PC-9 (cell line): ENCODE measurements at places on chromosomes 3 and 15. TPM values are rescaled to one million over a fixed set of nuclear protein-coding genes. Genes with fewer than 3 reads are reported as not detected.

The RBMS3 gene
- 3.5 and 3.9 TPM in 2 replicates for total RNA-seq

The BCL2A1 gene
- total RNA-seq, result not detected in 2 replicates

The RARRES1 gene
- total RNA-seq, result 9.3 and 20.5 TPM in 2 replicates

The PDZRN3 gene
- not detected in 2 replicates for total RNA-seq

The AP3S2 gene
- total RNA-seq, result 49.3 and 57.6 TPM in 2 replicates

The MINDY2 gene
- 18.4 and 22.8 TPM in 2 replicates for total RNA-seq

The IL17RD gene
- total RNA-seq, result 7.9 and 8.3 TPM in 2 replicates

The GPR149 gene
- not detected in 2 replicates for total RNA-seq

GRCh38 chr15:35876762-35877161 lies 330.8 kb upstream of the DPH6 start:
- DNase-seq, result no peak
- peaks cover 9% of the 10 kb centered on the region; the same call in 1 of the 2 replicates for H3K4me1 ChIP-seq
- H3K27me3 ChIP-seq, result no peaks in the 10 kb centered on the region
- H3K27ac ChIP-seq, result no peak overlapping the region
- no peak overlapping the region for H3K4me3 ChIP-seq

DNA sequence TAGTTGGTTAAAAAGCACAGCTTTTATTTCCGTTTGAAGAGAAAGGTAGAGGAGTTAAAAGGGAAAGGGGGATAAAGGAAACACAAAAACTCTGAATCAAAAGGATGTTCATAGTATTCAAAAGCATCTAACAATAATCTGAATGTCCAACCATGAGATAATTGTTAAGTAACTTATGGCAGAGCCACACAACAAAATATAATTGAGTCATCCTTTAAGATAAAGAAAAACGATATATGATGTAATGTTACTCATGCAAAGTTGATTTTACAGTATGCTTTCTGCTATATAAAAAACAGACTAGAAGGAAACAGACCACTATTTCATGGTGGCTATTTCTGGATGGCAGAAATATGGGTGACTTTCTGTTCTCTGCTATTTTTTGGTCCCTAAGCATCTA lies 3.9 kb downstream of the XPC start:
- H3K4me1 ChIP-seq, result peaks cover 25% of the 10 kb centered on the region
- H3K27ac ChIP-seq, result no peak overlapping the region
- peaks cover 26% of the 10 kb centered on the region for H3K36me3 ChIP-seq
- no peak overlapping the region for H3K4me3 ChIP-seq
- no peak for DNase-seq

GRCh38 chr3:54176106-54176505 lies 53.8 kb downstream of the CACNA2D3 start:
- no peaks in the 10 kb centered on the region for H3K4me1 ChIP-seq
- no peaks in the 10 kb centered on the region for H3K36me3 ChIP-seq
- H3K27me3 ChIP-seq, result peaks cover 8% of the 10 kb centered on the region; the same call in 1 of the 2 replicates
- no peak overlapping the region for H3K27ac ChIP-seq
- DNase-seq, result no peak

- H3K27me3 ChIP-seq, result no peaks in the 10 kb centered on the region
- H3K36me3 ChIP-seq, result no peaks in the 10 kb centered on the region
- H3K4me1 ChIP-seq, result no peaks in the 10 kb centered on the region
- no peak for DNase-seq
Measured at GRCh38 chr3:76495216-76495615, 544.7 kb upstream of the ROBO2 start.

DNA sequence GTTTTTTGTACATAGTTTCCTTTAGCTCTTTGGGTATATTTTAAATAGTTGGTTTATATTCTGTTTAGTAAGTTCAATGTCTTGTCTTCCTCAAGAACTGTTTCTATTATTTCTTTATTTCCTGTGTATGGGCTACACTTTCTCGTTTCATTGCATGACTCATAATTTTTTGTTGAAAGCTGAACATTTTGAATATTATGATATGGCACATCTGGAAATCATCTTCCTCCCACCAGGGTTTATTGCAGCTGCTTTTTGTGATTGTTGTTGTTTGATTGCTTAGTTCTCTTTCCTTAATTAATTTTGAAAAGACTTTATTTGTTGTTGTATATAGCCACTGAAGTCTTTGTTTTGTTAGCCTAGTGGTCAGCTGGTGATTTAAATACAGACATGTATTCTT lies 43.8 kb downstream of the LSM3 start:
- no peak for DNase-seq
- H3K27ac ChIP-seq, result peak overlapping the region; percentile 86
- H3K4me3 ChIP-seq, result no peak overlapping the region
- H3K36me3 ChIP-seq, result no peaks in the 10 kb centered on the region

GRCh38 chr15:27401471-27401870 lies 430.5 kb downstream of the GABRG3 start:
- 0 out of 2 replicates have a peak, but pooled peaks cover 4% of the 10 kb centered on the region for H3K27me3 ChIP-seq
- no peak for DNase-seq
- no peak overlapping the region for H3K4me3 ChIP-seq
- no peaks in the 10 kb centered on the region for H3K4me1 ChIP-seq
- H3K27ac ChIP-seq, result no peak overlapping the region

DNA sequence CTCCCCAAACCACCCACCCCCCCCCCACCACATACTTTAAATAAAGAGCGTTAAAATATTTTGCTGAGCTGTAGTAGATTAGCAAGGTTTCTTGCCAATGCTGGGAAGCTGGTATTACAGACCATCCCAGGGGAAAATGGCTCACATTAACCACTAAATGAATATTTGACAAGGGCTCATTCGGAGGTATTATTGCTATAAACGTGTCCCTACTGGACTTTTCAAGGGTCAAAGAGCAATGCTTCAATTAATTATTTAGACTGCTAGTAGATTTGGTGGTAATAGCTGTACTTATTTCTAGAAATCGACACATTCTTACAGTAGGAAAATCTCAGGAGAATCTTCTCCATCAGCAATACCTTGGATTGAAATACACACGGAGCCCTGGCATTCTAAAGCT lies 5.2 kb downstream of the SOX2 start:
- H3K4me3 ChIP-seq, result no peak overlapping the region
- peaks cover 26% of the 10 kb centered on the region for H3K27me3 ChIP-seq
- peaks cover 8% of the 10 kb centered on the region; the same call in 1 of the 2 replicates for H3K4me1 ChIP-seq
- no peak overlapping the region for H3K27ac ChIP-seq
- H3K36me3 ChIP-seq, result no peaks in the 10 kb centered on the region
- DNase-seq, result no peak

- no peak overlapping the region for H3K27ac ChIP-seq
- no peak for DNase-seq
- H3K4me1 ChIP-seq, result no peaks in the 10 kb centered on the region
- no peaks in the 10 kb centered on the region for H3K36me3 ChIP-seq
- no peak overlapping the region for H3K4me3 ChIP-seq
- no peaks in the 10 kb centered on the region for H3K27me3 ChIP-seq
Measured at GRCh38 chr3:116842254-116842957, 132.8 kb downstream of the TUSC7 start.

DNA sequence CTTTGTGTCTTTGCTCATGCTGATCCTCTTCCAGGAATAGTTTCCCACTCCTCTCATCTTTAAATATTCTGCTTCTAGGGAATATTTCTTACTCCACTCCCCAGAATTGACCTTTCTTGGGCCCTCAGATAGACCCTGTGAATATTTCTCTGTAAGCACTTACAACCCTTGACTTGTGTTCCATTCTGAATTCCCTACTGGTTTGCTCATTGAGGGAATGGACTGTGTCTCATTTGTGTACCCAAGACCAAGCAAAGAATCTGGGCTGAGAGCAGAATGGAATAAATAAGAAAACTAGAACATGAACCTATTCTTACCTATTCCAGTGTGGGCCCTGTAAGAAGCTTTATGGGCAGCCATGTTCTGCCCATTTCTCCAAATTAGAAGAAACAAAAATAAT lies 72.7 kb upstream of the TSPAN3 start:
- peak overlapping the region; percentile 61 for H3K27ac ChIP-seq
- H3K36me3 ChIP-seq, result no peaks in the 10 kb centered on the region

- no peak for DNase-seq
- H3K4me3 ChIP-seq, result no peak overlapping the region
- H3K27me3 ChIP-seq, result peaks cover 12% of the 10 kb centered on the region; the same call in 1 of the 2 replicates
Measured at GRCh38 chr3:58591517-58592510, 14.6 kb upstream of the FAM107A start.

GRCh38 chr15:29773816-29774215 lies 48.5 kb downstream of the TJP1 start:
- no peaks in the 10 kb centered on the region for H3K27me3 ChIP-seq
- no peak for DNase-seq
- H3K4me1 ChIP-seq, result 0 out of 2 replicates have a peak, but pooled peaks cover 5% of the 10 kb centered on the region
- peaks cover 4% of the 10 kb centered on the region; the same call in 1 of the 2 replicates for H3K36me3 ChIP-seq

DNA sequence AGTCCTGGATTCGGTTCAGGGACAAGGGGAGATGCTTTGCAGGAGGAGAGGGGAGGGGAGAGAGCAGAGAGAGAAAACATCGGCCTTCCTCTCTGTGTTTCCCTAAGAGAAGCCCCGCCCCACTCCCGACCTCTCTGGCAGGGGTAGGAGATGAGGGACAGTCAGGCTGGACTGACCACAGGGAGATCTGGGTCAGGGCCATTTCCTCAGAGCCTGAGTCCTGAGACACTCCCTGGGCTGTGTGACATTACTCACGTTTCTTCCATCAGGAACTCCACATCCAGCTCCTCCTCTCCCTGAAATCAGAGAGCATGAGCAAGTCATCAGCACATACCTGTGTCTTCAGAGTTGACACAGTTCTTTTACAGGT lies 9.1 kb downstream of the PLA2G4D start:
- H3K4me1 ChIP-seq, result peaks cover 29% of the 10 kb centered on the region
- peak overlapping the region; percentile 93 for H3K27ac ChIP-seq
- peak overlapping the region; percentile 50; the same call in 1 of the 2 replicates for H3K4me3 ChIP-seq
- DNase-seq, result peak; percentile 74
- no peaks in the 10 kb centered on the region for H3K36me3 ChIP-seq

DNA sequence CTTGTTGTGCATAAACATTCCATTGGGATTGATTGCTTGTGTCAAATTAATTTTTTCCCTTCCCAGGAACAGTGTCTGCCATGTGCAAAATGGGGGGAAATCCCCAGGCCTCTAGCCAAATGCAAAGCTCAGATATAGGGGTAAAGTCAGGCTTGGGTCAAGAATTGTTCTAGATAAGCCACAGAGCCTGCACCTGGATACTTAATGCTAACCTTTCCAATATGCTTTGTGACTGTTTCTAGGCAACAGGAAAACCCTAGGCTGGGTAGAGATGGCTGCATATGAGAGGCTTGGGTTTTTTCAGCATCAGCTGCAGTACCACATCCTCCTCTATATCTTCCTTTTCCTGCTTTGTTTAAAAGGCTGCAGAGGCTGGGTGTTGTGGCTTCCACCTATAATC lies 61.9 kb upstream of the ROPN1 start:
- DNase-seq, result no peak
- H3K36me3 ChIP-seq, result no peaks in the 10 kb centered on the region
- no peaks in the 10 kb centered on the region for H3K4me1 ChIP-seq
- peaks cover 73% of the 10 kb centered on the region for H3K27me3 ChIP-seq
- H3K4me3 ChIP-seq, result no peak overlapping the region

GRCh38 chr3:188097791-188098190 lies 56.2 kb upstream of the LPP start:
- H3K27me3 ChIP-seq, result no peaks in the 10 kb centered on the region
- H3K4me3 ChIP-seq, result no peak overlapping the region
- DNase-seq, result no peak

GRCh38 chr3:168815946-168816345 lies 720.2 kb upstream of the GOLIM4 start:
- H3K36me3 ChIP-seq, result no peaks in the 10 kb centered on the region
- H3K27me3 ChIP-seq, result no peaks in the 10 kb centered on the region
- H3K4me1 ChIP-seq, result no peaks in the 10 kb centered on the region
- no peak for DNase-seq

- H3K4me1 ChIP-seq, result peaks cover 9% of the 10 kb centered on the region
- no peak for DNase-seq
- no peak overlapping the region for H3K4me3 ChIP-seq
Measured at GRCh38 chr3:161332792-161333191, 38.5 kb downstream of the SPTSSB start.

GRCh38 chr3:179113903-179114302 lies 34.3 kb upstream of the PIK3CA start:
- H3K27ac ChIP-seq, result no peak overlapping the region
- H3K27me3 ChIP-seq, result no peaks in the 10 kb centered on the region
- H3K36me3 ChIP-seq, result no peaks in the 10 kb centered on the region
- H3K4me3 ChIP-seq, result no peak overlapping the region

DNA sequence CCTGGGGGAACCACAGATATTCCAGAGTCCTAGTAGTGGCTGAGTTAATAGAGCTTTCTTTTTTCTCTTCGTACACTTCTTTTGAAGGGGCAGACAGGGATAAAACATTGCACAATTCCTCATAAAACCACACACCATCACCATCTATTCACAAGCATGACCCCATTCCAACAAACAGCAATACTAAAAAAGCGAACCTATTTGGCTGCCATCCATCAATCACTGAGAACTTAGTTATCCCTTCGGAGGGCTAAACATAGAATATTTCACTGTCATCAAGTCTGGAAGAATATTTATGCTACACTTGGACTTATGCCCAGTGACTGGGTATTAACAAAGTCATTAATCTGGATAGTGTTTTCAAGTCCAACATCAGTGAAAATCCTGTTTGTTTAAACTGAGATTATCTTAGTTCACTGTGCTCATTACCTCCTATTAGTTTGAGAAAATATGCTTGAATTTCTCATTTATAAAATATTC lies 80.3 kb upstream of the PRTG start:
- no peaks in the 10 kb centered on the region for H3K4me1 ChIP-seq
- no peaks in the 10 kb centered on the region for H3K27me3 ChIP-seq
- no peak overlapping the region for H3K4me3 ChIP-seq
- no peaks in the 10 kb centered on the region for H3K36me3 ChIP-seq
- DNase-seq, result no peak
- no peak overlapping the region for H3K27ac ChIP-seq

GRCh38 chr3:24060055-24060454 lies 115.0 kb downstream of the NR1D2 start:
- peaks cover 8% of the 10 kb centered on the region; the same call in 1 of the 2 replicates for H3K4me1 ChIP-seq
- H3K27ac ChIP-seq, result no peak overlapping the region
- DNase-seq, result peak; percentile 58

DNA sequence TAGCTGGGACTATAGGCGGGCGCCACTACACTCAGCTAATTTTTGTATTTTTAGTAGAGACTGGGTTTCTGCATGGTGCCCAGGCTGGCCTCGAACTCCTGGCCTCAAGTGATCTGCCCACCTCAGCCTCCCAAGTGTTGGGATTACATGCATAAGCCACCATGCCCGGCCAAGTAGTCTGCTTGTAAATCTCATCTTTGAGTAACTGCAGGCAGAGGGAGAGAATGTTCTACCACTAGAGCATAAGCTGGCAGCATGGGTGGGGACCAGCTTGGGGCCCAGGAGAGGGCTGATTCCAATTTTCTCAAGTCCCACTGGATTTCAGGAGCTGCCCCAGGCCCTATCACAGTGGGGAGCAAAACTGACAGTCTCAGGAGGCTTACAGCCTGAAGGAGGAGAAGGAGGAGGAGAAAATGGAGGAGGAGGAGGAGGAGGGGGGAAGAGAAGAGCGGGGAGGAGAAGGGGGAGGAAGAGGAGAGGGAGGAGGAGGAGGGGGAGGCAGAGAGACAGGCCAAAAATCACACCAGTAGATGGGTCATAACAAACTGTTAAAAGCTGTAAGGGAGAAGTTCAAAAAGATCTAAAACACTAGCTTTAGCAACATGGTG lies 229.1 kb upstream of the IGF1R start:
- H3K27me3 ChIP-seq, result peaks cover 84% of the 10 kb centered on the region
- no peak for DNase-seq
- no peaks in the 10 kb centered on the region for H3K36me3 ChIP-seq
- H3K4me1 ChIP-seq, result no peaks in the 10 kb centered on the region
- H3K4me3 ChIP-seq, result no peak overlapping the region

GRCh38 chr15:45604326-45604725 lies 17.1 kb downstream of the BLOC1S6 start:
- H3K27ac ChIP-seq, result no peak overlapping the region
- DNase-seq, result no peak
- H3K27me3 ChIP-seq, result no peaks in the 10 kb centered on the region
- no peak overlapping the region for H3K4me3 ChIP-seq
- no peaks in the 10 kb centered on the region for H3K4me1 ChIP-seq

GRCh38 chr15:32651229-32651837 lies 9.8 kb downstream of the SCG5 start:
- no peak overlapping the region for H3K4me3 ChIP-seq
- peak overlapping the region; percentile 84 for H3K27ac ChIP-seq
- DNase-seq, result no peak
- H3K36me3 ChIP-seq, result no peaks in the 10 kb centered on the region
- peaks cover 19% of the 10 kb centered on the region for H3K4me1 ChIP-seq
